ENCODE measurements at places on chromosomes 6 and 20.

GRCh38 chr6:156146891-156147290 lies 630.3 kb upstream of the ARID1B start:
- DNase-seq, result no peak

- DNase-seq, result no peak
Observed at GRCh38 chr6:56263596-56264315, 16.4 kb upstream of the COL21A1 start.

DNA sequence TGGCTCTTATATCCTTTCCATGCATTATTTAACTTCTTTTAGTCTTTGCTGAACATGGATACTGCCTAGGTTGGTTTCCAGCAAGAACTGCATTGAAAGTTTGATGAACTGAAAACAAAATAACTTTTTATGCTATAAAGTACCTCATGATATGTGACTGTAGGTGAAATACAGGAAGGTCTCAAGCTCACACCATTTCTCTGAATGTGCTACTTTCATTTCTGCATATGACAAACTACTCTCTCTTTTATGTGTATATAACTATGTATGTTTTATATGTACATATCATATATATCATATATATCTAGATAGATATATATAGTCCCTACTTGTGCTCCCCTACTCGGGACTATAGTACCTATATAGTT lies 65.9 kb downstream of the AIG1 start:
- no peak for DNase-seq

DNA sequence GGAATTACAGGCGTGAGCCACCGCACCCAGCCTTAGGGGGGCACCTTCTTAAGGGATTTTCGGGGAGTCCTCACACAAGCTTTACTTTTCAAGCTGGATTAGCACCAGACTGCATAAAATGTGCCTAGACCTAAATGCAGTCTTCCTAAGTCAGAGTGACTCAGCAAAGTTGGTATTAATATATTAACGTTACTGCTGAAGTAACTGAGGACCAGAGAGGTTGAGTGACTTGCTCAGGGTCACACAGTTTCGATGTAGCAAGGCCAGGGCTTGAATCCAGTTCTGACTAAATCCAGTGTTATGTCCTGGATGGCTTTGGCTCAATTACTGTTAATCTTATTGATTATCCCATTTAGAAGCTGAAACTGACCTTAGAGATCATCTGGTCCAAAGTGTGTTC lies 13.4 kb downstream of the EDEM2 start:
- no peak for DNase-seq

GRCh38 chr6:135230711-135231468 lies 49.8 kb downstream of the MYB start:
- no peak for DNase-seq

GRCh38 chr6:71420693-71421328 lies 132.2 kb downstream of the OGFRL1 start:
- no peak for DNase-seq

DNA sequence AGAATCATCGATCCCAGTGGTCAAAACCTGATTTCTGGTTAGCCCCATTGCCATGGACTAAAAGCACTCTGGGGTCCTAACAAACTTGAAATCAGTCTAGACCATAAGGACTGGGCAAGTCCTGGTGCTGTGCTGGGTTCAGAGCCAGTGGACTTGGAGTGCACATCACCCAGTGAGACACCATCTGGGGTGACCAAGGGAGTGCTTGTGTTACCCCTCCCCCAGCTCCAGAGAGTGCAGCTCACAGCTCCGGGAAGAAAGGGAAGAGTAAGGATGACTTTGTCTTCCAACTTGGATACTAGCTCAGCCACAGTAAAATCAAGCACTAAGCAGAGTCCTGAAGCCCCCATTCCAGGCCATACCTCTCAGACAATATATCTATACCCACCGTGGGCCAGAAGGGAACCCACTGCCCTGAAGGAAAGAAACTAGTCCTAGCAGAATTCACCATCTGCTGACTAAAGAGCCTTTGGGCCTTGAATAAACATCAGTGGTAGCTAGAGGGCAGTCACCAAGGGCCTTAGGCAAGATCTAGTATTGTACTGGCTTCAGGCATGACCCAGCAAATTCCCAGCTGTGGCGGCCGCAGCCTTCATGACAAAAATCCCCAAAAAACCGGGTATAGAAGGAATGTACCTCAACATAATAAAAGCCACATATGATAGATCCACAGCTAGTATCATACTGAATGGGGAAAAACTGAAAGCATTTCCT lies 153.5 kb upstream of the OGFRL1 start:
- DNase-seq, result no peak

DNA sequence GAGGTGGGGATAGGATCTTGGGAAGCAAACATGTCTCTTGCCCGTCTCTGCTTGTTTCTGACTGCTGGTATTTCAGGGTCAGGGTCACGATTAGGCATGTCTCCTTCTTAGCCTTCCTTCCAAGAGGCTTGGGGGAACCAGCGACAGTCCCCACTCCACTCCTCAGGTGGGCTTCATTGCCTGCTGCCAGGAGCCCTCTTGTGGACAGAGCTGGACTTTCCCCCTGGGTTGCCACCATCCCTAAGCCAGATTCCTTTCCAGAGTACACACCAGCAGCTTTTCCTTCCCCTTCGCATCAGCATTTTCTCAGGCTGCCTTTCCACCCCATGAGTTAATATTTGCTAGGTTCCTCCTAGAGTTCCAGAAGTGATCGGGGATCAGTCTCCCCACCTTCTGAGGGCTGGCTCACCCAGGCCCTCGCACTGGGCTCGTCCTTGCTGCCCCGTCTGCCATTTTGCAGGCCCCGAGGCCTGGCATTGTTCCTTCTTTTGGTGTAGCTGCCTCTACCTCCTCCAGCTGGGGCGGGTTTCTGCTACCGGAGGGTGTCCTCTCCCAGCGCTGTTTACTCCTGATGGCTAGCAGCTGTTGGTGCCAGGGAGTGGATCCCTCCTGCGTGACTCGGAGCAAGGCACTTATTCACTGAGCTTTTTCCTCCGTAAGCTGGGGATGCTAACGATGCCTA lies 8.8 kb upstream of the C20orf144 start:
- DNase-seq, result no peak

DNA sequence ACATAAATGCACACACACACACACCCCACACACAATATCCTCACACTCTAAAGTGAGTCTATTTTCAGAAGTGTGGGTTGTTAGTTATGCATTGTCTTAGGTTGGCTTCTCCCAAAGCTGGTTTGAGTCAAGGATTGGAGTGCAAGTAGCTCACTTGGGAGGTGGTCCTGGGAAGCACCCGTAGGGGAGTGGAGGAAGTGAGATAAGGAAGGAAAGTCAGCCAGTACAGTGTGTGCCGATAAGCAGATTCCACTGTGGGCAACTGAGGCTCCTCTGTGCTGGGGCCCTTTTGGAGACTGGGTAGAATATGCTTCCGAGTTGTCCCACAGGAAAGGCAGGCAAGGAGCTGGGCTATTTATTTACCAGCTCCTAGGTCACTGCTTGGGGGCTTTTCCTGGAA lies 67.2 kb downstream of the PLCB4 start:
- no peak for DNase-seq

DNA sequence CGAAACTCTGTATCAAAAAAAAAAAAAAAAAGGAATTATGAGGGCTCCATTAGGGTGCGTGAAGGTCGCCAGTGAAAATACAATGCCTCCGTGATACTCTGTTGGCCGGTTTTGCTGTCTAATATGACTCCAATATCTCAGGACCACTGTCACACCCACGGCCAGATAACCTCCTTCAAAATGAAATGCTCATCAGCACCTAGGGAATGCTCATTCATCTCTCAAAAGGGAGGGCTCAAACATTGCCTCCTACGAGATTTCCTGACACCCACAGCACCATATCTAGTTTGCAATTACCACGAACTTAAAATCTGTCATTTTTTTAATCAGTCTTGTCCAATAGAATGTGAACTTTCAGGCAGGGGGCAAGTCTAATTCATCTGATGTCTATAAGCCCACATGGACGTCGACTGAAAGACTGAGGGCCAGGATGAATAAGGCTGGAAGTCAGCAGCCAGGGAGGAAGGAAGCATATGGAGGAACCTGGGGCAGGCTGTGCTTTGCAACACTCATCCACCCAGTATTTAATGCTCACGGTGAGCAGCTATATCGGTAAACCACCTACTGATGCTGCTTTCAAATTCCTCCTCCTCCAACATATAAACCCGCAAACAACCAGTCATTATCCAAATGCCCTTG lies 42.8 kb downstream of the MAP3K5 start:
- DNase-seq, result no peak

DNA sequence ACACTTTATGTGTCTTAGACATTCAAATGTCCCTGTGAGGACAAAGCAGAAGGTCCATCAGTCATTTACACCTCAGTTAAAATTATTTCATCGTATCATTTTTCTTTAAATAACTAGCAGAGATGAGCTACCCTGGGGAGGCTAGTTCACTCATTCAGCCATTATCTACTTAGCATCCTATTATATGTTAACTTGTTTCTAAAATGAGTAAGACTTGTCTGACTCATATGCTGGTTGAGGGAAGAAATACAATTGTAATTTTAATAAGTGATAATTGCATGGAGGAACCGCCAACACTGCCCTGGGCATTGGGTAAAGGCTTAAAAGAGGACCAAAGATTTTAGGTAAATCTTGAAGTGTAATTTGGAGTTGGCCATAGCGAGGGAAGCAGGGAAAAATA lies 12.4 kb upstream of the PTPRK start:
- no peak for DNase-seq

GRCh38 chr6:46234156-46234556 lies 63.4 kb upstream of the ENPP5 start:
- no peak for DNase-seq

- no peak for DNase-seq
Observed at GRCh38 chr20:62885896-62886708, 24.5 kb upstream of the TCFL5 start.

GRCh38 chr6:33857093-33857931 lies 53.5 kb upstream of the MLN start:
- DNase-seq, result no peak

DNA sequence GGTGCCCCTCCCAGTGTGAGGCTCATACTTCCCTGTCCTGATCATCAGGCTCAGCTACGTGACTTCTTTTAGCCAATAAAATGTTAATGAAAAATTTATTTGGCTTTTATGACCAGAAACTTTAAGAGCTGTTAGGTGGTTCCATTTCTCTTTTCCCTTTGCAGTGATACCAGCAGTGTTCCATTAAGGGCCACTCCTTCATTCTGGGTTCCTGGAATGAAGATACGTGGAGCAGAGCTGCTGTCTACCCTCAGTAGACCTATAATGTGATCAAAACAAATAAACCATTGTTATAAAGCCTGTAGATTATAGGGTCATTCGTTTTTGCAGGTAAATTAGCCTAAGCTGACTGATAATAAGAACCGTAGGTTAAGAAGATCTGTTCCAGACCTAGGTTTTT lies 228.0 kb downstream of the ZFAND3 start:
- DNase-seq, result no peak

Data from stimulated activated CD4-positive, alpha-beta T cell treated with anti-CD3 and anti-CD28 coated beads, Interleukin-1b, Interleukin-23, amount 100 ng/mL, for 1 hour (primary cell).